ENCODE measurements at places on chromosomes 2 and 18.

DNA sequence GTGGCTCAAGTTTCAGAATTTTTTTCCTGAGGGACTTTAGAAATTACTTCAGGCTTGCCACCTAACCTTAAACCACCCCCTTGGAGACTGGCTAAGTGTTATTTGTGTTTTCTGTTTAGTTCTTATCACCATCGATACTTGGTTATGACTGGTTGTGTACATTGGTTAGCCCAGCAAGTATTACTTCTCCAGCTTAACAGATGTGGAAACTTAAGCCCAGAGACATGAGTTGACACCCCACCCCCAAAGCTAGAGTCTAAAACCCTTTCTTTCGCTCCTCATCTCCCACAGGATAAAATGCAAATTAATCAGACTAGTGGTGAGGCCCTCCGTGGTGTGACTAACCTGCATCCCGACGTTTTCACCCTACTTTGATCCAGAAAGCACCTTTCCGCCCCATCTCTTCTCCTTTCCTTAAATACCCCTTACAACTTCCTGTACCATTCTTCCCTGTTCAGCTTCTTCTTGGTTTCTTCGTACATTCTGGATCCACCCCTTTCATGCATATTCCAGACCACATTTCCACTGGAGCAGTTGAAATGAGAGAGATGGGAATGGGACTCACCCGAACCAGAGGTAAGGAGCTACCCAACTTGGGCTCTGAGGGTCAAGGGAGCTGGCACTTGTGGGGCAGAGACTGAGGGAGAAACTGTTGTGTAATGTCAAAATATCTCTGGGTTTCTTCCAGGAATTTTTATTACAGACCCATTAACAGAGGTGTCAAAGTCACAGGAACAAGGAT lies 819 bp upstream of the MAP3K2 start:
- no peak for DNase-seq

- no peak for DNase-seq
Observed at GRCh38 chr18:76462326-76462694, 32.7 kb downstream of the ZNF516 start.

DNA sequence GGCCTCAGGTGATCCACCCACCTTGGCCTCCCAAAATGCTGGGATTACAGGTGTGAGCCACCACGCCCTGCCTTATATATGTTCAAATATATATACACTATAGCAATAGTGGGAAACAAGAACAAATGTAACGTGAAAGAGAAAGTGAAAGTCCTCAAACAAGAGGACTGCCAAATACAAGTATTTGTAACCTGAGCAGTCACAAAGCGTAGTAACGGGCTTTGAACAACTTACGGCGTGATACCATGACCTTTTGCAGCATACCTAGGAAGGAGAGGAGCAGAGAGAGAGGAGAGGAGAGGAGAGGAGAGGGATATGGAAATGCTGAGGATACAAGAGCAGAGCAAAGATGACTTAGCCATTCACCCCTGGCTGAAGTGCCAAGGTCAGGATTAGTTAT lies 113.8 kb upstream of the RGPD4 start:
- no peak for DNase-seq

DNA sequence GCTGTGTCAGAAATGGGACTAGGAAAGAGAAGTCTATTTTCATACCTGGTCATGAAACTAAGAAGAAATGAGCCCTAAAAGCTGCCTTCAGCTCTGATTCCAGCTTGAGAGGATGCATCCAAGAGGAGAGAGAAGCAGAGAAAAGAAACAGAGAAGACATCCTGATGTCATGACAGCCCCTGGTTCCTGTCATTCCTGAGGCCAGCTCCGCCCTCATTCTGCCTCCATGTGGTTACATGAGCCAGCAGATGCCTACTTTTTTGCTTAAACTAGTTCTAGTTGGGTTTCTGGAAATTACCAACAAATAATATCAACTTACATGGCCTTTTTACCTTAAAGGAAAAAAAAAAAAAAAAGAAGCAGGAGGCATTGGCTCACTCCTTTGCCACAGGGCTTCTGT lies 14.1 kb upstream of the ACKR3 start:
- DNase-seq, result no peak

DNA sequence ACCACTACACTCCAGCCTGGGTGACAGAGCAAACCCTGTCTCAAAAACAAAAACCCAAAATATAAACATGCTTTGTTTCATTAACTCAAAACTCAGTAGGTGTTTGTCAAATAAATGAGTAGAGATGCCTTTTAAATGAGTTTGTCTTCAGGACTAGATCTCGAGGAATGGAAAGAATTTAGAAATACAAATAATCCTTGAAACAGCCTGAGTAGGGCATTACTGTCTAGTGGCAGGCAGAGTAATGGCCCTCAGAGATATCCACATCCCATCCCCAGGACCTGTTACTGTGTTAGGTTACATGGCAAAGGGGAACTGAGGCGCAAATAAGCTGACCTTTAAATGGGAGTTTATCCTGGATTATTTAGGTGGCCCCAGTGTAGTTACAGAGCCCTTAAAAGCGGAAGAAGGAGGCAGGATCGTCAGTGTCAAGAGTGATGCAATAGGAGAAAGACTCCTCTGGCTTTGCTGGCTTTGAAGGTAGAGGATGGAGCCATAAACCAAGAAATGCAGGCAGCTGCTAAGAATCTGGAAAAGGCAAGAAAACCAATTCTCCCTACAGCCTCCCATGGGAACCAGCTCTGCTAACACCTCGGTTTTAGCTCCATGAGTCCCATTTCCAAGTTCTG lies 63.0 kb downstream of the CABLES1 start:
- peak; percentile 5 for DNase-seq

- DNase-seq, result no peak
Observed at GRCh38 chr2:207122651-207123334, 43.0 kb downstream of the KLF7 start.

- DNase-seq, result no peak
Observed at GRCh38 chr18:50614838-50615237, 55.0 kb downstream of the MAPK4 start.

- no peak for DNase-seq
Observed at GRCh38 chr2:124953921-124954320, 928.8 kb downstream of the CNTNAP5 start.

DNA sequence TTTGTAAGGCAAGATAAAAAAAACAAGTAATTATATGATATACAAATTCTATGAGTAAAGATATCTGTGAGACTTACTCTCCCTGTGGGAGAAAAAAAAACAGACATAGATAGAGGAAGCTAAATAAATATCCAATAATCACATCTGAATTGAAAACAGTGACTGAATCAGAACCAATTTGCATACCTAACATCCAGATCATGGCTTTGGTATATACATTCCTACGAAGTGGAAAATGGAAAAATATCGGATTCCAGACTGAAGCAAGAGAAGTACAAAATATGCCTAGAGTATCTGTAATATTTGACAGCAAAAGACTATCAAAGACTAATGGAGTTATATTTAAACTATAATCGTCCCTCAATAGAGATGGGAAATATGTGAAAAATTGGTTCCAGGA lies 1108.1 kb upstream of the CHAC2 start:
- DNase-seq, result no peak

- DNase-seq, result no peak
Observed at GRCh38 chr2:176130957-176131847, 1.7 kb downstream of the HOXD8 start.

- DNase-seq, result no peak
Observed at GRCh38 chr2:98242003-98242402, 104.3 kb upstream of the CNGA3 start.

DNA sequence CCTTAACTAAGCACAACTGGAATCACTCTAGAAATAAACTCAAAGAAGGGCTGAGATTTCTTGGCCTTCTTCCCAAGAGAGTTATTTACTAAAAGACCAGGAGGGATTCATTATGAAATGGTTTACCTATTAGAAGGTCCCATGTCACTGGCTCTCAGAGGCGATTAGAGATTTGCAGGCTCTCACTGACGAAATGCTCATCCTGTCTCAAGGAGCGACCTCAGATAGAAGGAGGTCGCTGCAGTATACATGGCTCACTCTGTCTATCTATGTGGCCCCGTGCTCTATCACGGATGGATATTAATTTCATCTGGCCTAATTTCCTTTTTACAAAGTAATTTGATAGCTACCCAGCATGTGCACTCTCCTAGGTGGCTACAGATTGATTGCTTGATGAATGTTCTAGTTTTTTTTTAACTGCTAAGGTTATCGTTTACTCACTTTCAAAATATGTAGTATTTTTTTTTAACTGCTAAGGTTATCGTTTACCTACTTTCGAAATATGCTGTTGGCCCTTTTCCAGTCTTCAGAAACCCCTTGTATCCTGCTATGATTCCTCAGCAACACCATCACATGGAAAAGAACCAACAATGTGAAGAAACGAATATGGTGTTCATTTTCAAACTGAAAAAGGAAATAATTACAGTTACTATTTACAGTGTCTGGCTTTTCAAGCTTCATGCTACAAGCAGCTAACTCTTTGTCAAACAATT lies 9.1 kb downstream of the SMIM21 start:
- no peak for DNase-seq

DNA sequence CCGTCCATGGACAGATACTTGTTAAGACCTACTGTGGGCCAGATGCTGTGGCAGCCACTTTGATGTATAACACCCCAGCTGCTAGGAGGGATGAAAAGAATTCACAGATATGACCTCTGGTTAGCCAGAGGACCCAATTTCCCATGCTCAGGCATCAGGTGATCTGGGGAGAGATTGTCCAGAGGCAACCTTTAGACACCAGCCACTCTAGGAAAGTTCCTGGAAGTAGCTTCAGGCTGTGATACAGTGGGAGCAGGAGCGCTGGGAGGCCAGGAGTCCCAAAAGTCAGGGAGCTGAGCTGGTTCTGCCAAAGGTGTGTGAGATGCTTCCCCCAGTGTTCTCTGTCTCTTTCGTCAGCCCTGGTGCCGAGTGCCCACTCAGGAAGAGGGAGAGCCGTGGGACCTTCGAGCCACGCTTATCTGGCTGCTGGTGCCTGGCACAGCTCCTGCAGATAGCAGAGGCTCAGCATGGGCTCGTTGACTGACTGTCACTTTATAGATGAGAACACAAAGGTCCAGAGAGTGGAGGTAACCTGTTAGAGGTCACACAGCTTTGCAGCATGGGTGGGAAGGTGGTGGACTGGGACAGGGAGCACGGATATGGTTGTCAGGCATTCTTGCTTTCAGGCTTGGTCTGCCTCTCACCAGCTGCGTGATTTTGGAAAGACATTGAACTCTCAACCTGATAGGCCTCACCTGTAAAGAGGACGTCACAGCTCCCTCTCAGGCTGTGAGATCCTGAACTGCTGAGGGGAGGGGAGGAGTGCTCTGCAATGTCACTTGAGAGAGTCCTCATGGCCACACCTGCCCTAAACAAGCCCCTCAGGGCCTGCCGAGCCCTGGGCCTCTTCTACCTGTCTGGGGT lies 7.8 kb upstream of the RALB start:
- DNase-seq, result peak; percentile 59

GRCh38 chr18:39485696-39486095 lies 1920.1 kb upstream of the CELF4 start:
- no peak for DNase-seq

- peak; percentile 58 for DNase-seq
Observed at GRCh38 chr18:79612291-79613108, 67.1 kb upstream of the CTDP1 start.

DNA sequence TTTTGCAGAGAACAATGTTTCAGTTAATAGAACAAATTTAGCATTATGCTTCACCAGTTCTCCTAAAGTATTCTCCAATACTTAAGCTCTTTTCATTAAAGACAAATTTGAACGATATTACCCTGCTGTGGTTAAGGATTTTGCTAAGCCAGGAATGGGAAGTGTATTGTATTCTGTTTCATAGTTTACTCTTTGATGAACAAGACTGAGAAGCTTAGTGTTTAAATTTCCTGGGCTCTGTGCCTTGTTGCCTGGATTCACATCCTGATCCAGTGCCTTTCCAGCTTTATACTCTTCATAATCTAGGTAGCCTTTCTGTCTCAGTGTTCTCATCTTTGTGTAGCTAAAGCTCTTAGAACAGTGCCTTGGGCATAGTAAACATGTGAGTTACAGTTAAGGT lies 58.6 kb upstream of the GLS start:
- no peak for DNase-seq

DNA sequence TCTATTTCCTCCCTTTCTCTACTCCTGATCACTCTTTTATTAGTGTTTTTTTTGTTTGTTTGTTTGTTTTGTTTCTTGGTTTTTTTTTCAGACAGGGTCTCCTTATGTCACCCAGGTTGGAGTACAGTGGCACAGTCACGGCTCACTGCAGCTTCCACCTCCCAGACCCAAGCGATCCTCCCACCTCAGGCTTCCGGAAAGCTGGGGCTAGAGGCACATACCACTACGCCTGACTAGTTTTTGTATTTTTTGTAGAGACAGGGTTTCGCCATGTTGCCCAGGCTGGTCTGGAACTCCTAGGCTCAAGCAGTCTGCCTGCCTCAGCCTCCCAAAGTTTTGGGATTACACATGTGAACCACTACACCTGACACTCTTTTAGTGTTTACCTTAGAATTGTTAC lies 122.3 kb downstream of the ATL2 start:
- no peak for DNase-seq

GRCh38 chr2:40859617-40860016 lies 407.7 kb upstream of the SLC8A1 start:
- no peak for DNase-seq

GRCh38 chr2:20165677-20166509 lies 59.0 kb downstream of the SDC1 start:
- DNase-seq, result no peak

DNA sequence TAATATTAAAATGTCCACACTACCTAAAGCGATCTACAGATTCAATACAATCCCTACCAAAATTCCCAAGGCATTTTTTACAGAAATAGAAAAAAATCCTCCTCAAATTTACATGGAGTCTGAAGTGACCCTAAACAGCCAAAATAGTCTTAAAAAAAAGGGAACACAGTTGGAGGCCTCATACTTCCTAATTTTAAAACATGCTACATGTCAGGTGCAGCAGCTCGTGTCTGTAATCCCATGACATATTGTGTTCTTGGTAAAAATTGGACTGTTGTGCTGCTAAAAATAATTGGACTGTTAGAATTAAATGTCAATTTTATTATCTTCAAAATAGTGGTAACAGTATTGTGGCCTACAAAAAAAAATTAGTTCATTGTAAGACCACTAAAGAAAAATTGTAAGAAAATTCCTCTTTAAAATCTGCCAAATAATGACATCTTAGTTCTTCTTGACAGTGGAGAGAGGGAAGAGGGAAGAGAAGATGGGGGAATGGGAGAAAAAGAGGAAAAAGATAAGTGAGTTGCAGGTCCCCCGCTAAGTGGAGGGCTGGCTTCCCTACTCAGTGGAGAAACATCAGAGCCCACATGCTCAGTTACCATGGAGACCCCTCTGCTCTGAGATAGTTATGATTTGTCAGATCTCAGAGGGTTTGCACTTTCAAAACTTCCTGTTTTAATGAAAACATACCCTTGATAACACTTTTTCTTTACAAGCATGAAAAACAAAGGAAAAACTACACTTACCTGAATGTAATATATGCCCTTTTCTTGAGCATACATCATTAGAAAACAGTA lies 46.5 kb downstream of the UNC50 start:
- no peak for DNase-seq

DNA sequence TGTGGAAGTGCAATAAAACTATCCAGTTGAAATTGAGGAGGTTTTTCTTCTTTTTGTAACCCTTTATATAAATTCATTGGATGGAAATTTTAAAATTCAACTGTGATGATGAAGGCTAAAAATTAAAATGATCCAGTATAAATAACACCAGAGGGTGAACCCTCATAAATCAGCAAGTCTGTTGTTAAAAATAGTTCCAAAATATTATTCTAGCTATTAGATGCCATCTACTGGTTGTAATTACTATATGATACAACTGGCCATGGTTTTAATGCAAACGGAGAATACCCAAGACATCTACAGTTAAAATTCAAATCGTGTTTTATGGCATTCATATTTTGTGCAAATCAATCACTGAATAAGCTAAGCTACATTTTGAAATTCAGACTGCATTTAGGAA lies 53.8 kb downstream of the TMEM200C start:
- DNase-seq, result no peak

GRCh38 chr2:27720004-27720551 lies 51.4 kb upstream of the MRPL33 start:
- no peak for DNase-seq
